Large intestine (tissue), 12 donors: ENCODE measurements at places on chromosomes 3 and 15.

GRCh38 chr3:86634361-86634760, 356.6 kb downstream of the VGLL3 start:
- DNase-seq, result no peak

- no peak for DNase-seq
Measured at GRCh38 chr3:73024836-73025235, 28.2 kb downstream of the PPP4R2 start.

- no peak for DNase-seq
Measured at GRCh38 chr3:99315896-99316295, 322.5 kb upstream of the COL8A1 start.

DNA sequence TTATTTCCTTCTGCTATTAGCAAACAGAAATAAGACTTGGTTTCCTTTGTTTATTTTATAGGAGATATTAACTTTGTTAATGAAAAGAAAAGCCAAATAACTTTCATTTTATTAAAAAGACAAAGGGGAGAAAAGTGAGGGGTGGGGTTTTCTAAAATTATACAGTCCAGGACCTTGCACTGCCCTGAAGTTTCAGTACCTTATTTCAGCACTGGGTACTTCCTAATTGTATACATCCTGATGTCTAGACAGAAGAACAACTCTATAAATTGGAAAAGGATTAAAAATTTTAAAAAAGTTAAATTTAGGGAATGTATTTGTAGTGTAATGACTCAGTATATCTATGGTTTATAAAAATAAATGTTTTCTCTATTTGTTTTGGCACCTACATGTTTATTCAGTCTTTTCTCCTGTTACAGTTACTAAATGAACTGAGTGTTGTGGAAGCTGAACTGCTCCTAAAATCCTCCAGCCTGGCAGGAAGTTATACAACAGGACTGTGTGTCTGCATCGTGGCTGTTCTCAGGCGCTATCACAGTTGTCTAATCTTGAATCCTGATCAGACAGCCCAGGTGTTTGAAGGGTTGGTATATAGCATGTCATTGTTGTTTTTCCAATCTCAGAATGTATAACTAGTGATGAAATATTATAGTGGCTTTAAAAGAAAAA, 27.6 kb upstream of the P2RY13 start:
- no peak for DNase-seq

GRCh38 chr3:157103860-157104259, 56.1 kb downstream of the CCNL1 start:
- no peak for DNase-seq

- DNase-seq, result no peak
Measured at GRCh38 chr3:29903600-29903999, 622.7 kb downstream of the RBMS3 start.

GRCh38 chr3:32619395-32619794, 48.7 kb upstream of the DYNC1LI1 start:
- DNase-seq, result no peak
